ENCODE measurements at places on chromosomes 3 and 15. TPM values are rescaled to one million over a fixed set of nuclear protein-coding genes. Genes with fewer than 3 reads are reported as not detected.

- H3K27ac ChIP-seq, result no peak overlapping the region
- H3K4me1 ChIP-seq, result no peaks in the 10 kb centered on the region
- no peak overlapping the region for H3K4me3 ChIP-seq
- H3K36me3 ChIP-seq, result no peaks in the 10 kb centered on the region
Observed at GRCh38 chr3:108202080-108202479, 20.1 kb downstream of the IFT57 start.

DNA sequence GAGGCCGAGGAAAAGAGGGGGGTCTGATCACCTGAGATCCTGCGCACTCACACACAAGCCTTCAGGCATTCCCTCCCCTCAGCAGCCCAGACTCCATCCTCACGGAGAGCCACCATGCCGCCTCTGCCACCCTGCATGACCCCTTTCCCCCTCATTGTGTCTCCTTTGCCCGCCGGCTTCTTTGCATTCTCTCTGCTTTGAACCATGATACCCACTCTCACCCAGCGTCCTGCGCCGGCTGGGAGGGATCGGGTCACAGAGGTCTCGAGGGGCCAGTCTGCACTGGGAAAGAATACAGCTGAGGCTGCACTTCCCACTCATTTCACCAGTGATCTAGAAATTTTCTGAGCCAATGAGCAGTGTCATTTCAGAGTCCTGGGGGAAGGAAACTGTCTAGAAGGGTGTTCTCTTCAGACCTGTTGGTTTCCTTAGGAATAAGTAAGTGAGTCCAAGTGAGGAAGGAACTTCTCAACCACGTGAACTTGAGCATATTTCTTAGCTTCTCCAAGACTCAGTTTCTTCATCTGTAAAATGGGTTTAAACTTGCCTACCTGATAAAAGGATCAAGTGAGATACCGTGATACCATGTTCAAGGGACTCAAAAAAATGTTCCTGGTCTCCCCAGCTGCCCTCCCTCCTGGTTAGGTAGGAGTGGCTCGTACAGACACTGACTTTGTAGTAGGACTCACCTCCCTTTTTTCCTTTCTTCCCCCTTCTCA is 96.7 kb downstream of the TOP2B start:
- peaks cover 4% of the 10 kb centered on the region for H3K36me3 ChIP-seq
- no peak overlapping the region for H3K4me3 ChIP-seq
- H3K27me3 ChIP-seq, result no peaks in the 10 kb centered on the region
- no peak overlapping the region for H3K27ac ChIP-seq

GRCh38 chr3:185405243-185405642 is 42.3 kb downstream of the MAP3K13 start:
- no peak overlapping the region for H3K4me3 ChIP-seq
- no peak for DNase-seq
- no peaks in the 10 kb centered on the region for H3K36me3 ChIP-seq
- H3K27me3 ChIP-seq, result no peaks in the 10 kb centered on the region
- no peak overlapping the region for H3K27ac ChIP-seq

DNA sequence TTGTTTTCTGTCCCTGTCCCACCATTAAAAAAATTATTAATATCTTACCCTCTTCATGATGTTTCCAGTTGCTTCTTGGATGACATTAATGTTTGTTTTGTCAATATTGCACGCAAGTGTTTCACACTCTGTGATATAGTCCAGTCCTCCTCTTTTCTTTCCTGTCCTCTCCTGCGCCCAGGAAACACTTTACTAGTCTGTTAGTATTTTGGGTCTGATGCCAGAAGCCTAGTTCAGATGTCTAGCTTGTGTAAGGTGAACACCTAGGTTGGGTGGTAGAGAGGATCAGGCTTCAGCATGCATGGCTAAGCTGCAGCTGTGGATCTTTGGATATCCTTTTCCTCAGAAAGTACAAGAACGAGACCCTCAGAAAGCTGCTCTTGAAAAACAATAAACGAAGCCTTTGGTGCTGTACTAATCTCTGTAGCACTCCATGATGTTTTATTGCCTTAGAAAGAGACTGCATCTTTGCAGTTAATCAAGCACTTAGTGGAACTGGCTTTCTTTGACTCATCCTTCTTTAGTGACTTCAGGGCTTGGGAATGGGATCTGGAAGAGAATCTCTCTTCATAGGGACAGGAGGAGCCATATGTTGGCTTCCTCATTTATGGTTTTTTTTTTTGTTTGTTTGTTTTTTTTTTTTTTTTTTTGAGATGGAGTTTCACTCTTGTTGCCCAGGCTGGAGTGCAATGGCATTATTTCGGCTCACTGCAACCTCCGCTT is 253.4 kb downstream of the LPP start:
- H3K4me3 ChIP-seq, result no peak overlapping the region
- H3K36me3 ChIP-seq, result peaks cover 9% of the 10 kb centered on the region
- H3K27ac ChIP-seq, result no peak overlapping the region
- no peaks in the 10 kb centered on the region for H3K27me3 ChIP-seq

DNA sequence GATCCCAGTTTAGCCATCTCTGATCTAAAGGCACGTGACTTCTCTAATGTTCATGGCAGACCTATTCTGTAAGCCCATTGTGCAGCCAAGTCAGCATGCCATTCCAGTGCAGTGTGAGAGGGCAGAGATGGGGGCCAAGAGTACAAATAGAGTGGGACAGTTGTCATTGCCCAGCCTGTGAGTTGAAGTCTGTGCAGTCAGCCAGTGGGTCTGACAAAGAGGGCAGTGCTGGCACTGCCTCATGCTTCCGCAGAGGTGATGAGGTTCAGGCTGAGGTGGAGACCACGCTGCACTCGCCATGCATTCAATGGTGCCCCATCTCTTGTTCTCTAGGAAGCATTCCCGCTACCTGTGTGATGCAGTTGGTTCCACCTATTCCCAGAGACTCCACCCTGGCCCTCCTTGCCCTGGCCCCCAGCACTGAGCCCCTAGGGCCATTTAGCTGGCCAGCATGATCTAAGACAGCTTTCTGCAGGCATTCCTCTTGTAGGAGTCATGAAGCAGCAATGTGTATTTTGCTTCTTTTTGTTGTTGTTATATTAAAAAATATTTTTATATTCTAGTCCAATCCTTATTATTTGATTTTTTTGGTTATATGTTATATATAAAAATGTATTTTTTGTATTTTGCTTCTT is 3.7 kb downstream of the MRAS start:
- no peaks in the 10 kb centered on the region for H3K36me3 ChIP-seq
- H3K27ac ChIP-seq, result no peak overlapping the region
- H3K4me1 ChIP-seq, result peaks cover 11% of the 10 kb centered on the region
- no peak for DNase-seq
- H3K27me3 ChIP-seq, result no peaks in the 10 kb centered on the region

DNA sequence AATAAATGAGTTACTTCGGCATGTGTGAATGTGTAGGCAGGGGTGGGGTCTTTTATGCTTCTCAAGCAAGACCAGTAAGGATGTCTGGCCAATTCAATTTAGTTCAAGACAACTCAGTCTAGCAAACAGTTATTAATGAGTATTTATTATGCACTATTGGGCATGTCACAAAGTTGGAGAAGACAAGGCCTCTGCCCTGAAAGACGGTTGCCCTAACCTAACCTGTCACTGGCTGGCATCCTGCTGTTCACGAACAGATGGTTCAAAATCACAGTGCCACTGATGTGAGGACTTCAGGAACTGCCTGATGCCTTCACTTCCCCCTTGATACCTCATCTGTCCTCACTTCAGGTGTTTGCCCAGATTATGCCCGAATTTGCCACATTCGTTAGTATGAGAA is 217.8 kb downstream of the SOX2 start:
- no peak for DNase-seq
- no peaks in the 10 kb centered on the region for H3K36me3 ChIP-seq

DNA sequence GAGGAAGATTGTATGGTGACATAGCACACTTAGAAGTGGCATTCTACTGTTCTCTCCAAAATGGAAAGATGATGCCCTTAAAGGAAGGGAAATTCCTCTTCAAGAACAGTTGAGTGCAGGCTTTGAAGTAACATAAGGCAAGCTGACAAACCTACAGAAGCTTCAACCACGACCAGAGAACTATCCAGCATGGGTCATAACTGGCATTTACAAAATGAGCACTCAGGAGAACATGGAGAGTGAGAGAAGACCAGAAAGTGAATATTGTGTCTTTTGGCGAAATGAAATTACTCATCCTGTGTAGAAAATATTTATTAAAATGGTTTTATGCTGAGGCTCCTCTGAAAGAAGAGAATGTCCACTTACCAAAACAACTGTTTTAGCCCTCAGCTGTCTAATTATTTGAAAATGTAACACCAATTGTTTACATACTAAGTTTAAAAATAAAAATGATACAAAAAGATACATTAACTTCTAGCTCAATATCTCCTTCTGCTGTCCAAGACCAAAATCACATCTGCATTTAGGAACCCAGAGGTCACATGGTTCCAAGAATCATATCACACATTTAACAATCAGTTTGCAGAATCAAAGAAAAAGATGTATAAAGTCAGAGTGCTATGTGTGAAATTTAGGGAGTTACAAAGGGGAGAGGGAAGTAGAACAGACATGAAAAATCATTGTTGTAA is 216.9 kb downstream of the ATP8B4 start:
- no peak overlapping the region for H3K4me3 ChIP-seq
- peak overlapping the region; percentile 82 for H3K27ac ChIP-seq
- no peak for DNase-seq
- peaks cover 47% of the 10 kb centered on the region for H3K4me1 ChIP-seq
- H3K27me3 ChIP-seq, result no peaks in the 10 kb centered on the region

- H3K27me3 ChIP-seq, result no peaks in the 10 kb centered on the region
- no peak overlapping the region for H3K4me3 ChIP-seq
- no peaks in the 10 kb centered on the region for H3K4me1 ChIP-seq
- H3K36me3 ChIP-seq, result no peaks in the 10 kb centered on the region
Observed at GRCh38 chr3:127328421-127328820, 40.6 kb upstream of the PRR20G start.

DNA sequence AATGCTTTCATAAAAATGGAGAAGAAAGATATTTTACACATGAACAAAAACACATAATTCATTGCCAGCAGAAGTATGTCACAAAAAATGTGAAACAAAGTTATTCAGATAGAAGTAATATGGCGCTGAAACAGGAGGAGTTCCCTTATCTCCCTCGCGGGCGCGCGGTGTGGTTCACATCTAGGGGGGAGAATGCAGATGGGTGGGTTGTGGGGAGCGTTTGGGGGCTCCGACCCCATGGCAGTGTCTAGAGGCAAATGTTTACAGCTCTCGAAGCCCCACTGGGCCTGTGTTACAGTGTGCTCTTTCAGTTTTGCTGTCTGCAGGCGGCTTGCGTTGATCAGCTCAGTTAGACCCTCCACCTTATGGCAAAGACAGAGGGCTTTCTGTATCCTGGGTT is 297.5 kb downstream of the CGGBP1 start:
- H3K27me3 ChIP-seq, result no peaks in the 10 kb centered on the region
- DNase-seq, result no peak
- no peaks in the 10 kb centered on the region for H3K36me3 ChIP-seq
- no peaks in the 10 kb centered on the region for H3K4me1 ChIP-seq

DNA sequence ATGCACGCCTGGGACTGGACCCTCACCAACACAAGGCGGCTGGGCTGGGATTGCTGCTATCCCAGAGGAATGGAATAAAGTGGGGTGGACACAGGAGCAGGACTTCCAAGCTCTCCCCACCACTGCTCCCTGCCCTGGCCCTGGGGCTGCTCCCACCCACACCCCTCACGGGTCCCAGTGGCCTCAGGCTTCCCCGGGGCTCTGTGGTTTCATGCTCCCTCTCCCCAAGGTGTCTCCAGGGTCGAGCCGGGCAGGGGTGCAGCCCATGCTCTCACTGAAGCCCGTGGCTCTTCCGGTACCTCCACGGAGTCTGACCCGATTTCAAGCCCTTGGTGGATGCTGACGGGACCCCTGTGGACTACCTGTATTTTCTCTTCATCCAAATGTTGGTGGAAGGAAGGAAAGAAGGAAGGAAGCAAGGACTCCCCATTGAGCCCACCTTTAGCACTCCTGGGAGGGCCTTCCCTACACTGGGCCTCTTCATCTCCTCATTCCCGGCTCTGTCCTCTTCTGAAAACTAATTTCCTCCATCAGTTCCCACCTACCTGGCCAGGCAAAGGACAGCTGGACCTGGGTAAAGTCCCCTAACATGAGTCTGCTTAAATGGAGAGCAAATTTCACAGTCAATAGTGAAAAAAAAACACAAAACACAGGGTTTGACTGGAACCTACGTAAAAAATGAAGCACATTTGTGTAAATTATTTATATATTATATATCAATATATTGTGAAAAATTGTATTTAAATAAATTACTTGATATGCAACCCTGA is 44.0 kb upstream of the PCSK6 start:
- no peak overlapping the region for H3K27ac ChIP-seq
- no peaks in the 10 kb centered on the region for H3K4me1 ChIP-seq
- no peaks in the 10 kb centered on the region for H3K36me3 ChIP-seq
- H3K4me3 ChIP-seq, result no peak overlapping the region
- no peaks in the 10 kb centered on the region for H3K27me3 ChIP-seq

DNA sequence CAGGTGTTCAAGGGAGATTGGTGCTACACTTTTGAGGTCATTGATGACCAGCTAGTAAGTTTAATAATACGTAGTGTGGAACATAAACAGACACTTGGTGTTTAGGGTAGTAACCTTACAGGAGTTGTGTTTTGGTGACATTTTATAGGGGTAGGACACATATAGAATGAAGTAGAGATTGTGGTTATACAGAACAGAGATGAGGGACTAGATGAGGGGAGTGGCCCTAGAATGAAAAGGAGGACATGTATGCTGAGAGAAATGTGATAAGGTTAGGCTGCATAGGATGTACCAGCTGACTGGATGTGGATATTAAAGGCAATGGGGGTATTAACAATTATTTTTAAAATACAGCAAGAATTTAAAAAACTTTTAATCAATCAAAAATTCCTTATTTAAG is 8.0 kb downstream of the MBNL1 start:
- no peaks in the 10 kb centered on the region for H3K36me3 ChIP-seq
- no peaks in the 10 kb centered on the region for H3K27me3 ChIP-seq
- DNase-seq, result no peak
- H3K27ac ChIP-seq, result peak overlapping the region; percentile 40
- no peak overlapping the region for H3K4me3 ChIP-seq

- H3K4me1 ChIP-seq, result no peaks in the 10 kb centered on the region
- DNase-seq, result no peak
- no peak overlapping the region for H3K27ac ChIP-seq
- H3K4me3 ChIP-seq, result no peak overlapping the region
- no peaks in the 10 kb centered on the region for H3K36me3 ChIP-seq
- H3K27me3 ChIP-seq, result no peaks in the 10 kb centered on the region
Observed at GRCh38 chr3:195815169-195815771, 3.5 kb upstream of the MUC4 start.

DNA sequence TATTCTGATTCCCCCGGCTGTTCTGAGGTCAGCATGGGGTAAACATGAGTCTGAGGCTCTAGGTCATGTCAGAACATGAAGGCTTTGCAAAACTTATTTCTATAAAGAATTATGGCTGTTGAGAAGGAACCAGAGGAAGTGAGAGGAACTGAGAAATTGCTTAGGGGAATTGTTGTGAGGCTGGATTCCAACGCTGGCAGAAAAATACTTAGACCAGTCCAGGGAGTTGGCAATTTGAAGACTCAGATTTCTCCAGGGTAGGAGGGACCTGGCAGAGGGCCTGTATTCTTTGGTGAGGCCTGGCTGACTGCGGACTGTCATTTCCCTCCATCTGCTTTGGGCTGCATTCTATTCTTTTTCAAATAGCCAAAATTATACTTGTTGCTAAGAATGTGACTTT is 155.5 kb downstream of the PLD1 start:
- peaks cover 18% of the 10 kb centered on the region for H3K4me1 ChIP-seq
- no peaks in the 10 kb centered on the region for H3K27me3 ChIP-seq
- peaks cover 14% of the 10 kb centered on the region for H3K36me3 ChIP-seq
- H3K27ac ChIP-seq, result peak overlapping the region; percentile 52
- no peak for DNase-seq

GRCh38 chr3:174462916-174463315 is 396.2 kb upstream of the NAALADL2 start:
- H3K36me3 ChIP-seq, result no peaks in the 10 kb centered on the region
- H3K27me3 ChIP-seq, result no peaks in the 10 kb centered on the region

The PSTPIP1 gene
- 13.3 TPM for total RNA-seq

The TGM4 gene
- not detected for total RNA-seq

The TGM5 gene
- 8.3 TPM for total RNA-seq

The SH2D7 gene
- total RNA-seq, result not detected

All from vagina (tissue), 2 donors.